Midbrain (tissue), 1 donor: ENCODE measurements at places on chromosomes 6 and 20.

DNA sequence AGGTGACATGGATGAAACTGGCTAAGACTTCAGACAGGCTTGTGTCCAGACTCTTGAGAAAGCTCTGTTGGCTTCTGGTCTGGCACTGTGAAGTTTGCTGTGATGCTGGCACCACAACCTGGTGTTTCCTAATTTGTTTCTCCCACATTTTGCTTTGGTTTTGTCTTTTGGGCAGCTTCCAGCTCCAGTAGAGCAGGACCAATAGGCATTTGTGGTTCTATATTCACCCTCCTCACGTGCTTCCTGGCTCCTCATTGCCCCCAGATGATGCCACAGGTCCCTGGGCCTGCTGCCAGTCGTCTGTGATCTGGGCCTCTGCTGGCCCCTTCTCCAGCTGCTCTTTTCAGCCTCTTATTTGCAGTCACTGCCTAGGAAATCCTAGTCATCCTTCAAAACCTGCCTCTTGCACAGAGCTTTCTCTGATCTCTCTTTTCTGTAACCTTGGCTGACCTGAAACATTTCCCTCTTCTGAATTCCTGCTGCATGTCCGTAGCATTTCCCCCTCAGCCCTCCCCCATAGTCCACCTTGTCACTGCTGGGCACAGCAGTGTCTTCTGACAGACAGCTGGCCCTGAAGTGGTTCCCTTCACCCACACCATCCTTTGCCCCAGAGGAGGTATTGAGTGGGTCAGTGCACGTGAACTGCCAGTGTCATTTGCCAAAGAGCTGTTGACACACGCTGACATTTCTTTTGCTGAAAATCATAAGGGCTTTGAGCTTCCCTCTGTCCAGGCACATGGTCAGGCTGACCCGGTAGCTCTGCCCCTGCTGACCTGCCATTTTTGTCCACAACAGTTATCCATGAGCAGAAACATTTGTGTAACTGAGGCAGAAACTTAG lies 63.0 kb downstream of the PTPN1 start:
- peak; percentile 63 for DNase-seq

DNA sequence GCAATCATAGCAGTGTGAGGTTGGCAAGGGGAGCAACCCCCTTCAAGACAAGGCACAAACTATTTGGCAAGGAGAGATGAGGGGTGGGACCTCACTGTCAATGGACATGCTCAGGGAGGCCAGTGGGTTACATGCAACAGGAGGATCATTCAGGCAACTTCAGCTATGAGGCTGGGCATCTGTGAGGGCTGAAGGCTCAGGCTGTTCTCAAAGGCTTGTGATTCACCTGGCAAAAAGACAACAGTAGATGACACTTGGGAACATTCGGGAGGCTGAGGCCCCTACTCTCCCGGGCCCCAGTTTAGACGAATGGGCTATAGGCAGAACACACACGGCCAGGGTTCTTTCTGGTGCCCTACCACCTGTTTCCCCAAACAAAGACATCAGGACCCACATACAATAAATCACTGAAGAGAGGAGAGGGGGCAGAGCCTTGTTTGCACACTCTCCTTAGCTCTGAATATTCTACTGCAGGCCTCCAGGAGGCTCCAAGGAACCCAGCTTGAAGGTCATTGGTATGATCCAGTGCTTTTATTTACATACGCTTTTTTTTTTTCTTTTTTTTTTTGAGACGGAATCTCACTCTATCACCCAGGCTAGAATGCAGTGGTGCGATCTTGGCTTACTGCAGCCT lies 7.9 kb downstream of the TUBB start:
- no peak for DNase-seq

GRCh38 chr6:109896341-109896740 lies 81.8 kb upstream of the GPR6 start:
- DNase-seq = no peak

GRCh38 chr6:710601-711571 lies 17.9 kb upstream of the EXOC2 start:
- peak; percentile 22 for DNase-seq

DNA sequence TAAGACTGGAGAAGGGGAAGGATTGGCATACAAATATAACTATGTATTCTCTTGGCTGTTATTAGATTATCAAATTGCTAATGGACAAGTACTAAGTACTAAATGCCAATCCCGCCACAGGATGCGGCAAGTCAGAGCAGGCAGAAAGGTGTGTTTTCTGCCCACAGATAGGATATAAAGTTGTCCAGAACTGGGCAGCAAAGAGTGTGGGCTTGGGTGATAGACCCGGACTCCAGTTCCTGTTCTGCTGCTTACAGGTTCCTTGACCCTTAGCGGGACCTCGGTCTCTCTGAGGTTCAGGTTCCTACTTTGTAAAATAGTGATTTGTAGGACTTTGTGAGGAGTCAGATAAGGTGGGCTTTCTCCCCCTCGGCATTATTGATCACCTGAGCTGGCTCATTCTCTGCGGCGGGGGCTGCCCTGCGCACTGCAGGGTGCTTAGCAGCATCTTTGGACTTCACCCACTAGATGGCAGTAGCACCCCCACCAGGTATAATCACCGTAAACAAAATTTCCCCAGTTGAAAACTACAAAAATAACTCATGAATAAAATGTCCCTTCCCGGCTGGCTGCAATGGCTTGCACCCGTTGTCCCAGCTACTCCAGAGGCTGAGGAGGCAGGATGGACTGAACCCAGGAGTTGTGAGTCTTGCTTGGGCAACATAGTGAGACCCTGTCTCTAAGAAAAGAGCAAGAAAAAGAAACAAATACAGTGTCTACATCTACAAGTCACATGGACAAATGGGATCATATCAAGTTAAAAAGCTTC lies 193.1 kb downstream of the DOK5 start:
- DNase-seq = no peak

- no peak for DNase-seq
Measured at GRCh38 chr6:5684320-5685053, 322.2 kb downstream of the NRN1 start.

DNA sequence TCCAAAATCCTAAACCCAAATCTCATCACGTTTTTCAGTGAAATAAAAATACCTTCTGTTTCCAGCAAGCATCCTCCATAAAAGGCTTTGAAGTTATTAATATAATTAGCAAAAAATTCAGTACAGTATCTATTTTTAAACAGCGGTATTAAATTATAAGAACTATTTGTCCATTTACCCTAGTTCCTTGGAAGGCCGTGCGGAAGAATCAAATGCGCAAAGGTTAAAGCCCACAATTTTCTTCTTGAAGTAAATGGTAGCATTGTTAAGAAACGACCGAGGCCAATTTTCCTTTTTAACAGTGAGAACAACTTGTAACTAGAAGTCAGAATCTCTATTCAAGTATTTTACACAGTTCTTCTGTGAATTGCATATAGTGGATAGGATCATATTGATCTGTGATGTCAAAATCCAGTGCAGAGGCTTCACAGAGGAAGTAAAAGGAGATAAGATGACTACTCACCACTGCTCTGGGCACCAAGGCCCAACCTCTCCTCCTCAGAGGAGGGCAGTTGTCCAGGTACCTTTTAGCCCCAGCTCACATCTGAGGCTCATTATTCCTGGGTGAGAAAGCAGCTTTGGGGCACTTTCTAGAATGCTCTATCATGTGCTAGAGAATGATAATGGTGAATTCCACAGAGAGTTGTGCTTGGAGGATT lies 36.3 kb downstream of the TNFAIP3 start:
- no peak for DNase-seq

DNA sequence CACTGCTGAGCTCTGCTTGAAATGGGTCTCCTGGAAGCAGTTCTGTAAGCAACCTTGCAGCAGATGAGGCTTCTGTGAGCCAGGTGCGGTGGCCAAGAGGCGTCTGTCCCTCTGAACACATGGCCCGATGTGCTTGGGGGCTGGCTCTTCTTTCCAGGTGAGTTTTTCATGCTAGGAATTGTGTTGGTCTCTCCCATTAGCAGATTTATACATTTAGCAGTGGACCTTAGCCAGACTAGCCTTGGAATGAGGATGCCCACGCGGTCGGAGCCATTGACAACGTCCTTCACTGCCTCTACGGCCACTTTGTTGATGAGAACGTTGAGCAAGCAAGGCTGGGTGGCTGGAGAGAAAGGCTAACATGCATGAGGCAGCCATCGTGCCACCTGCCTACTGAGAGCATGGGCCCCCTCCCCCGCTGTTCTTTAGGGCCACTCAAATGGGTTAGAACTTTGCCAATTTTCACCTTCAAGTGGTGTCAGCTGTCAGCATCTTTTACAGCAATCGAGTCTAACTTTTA lies 33.5 kb downstream of the ERMARD start:
- no peak for DNase-seq

GRCh38 chr6:19812512-19813119 lies 24.6 kb upstream of the ID4 start:
- DNase-seq = peak; percentile 26
